ENCODE measurements at places on chromosomes 16 and 17.

DNA sequence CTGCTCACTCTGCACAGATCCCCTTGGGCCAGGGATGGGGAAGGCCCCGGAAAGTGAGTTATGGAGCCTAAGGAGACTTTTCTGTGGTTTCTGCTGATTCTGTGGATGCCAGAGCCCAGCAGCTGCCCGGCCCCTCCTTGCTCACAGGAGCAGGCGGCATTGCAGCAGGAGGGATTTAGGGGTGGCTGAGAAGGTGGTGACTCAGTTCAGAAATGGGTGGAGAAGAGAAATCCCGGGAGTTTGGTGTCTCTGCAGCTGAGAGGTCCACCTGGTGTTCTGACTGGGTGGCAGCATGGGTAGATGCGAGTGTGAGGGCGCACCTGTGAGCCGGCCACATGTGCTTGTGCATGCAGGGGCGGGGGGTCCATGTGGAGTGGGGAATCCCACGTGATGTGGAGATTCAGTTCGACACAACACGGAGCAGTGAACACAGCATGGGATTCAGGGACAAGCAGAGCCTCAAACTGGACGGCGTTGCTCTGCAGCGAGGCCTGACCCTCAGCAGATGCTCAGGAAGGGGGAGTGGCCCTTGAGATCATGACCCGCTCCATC lies 16.0 kb upstream of the SPPL2C start:
- no peak for DNase-seq

DNA sequence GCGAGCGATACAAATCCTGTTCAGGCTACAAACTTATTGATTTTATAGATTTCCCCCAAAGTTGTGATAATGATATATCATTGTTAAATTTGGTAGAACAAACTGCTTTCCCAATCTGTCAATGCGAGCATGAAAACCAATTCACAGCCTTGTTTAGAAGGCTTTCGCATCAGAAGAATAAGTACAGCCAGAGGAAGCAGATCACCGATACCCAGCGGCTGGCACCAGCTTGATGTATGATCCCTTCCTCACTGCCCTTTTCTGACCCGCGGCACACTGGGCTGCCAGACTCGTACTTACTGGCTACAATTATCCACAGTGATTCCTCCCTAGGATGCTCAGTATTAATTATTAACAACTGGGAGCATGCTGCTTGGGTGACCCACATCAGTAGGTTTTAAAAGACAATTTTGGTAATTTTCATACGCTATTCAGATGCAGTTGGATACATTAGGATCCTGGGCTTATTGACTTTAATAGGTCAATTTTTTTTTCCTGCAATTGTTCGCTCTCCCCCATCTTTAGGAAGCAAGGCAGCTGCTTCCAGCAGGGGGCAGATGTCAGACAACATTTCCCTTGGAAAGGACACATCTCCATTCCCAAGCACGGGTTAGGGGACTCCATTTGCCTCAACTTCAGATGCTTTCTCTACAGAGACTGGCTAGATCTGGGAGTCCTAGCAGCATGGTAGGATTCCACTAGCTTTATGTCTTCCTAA lies 582.7 kb upstream of the PSMD7 start:
- DNase-seq = no peak

GRCh38 chr16:50844840-50845239 lies 103.0 kb downstream of the CYLD start:
- DNase-seq = no peak

- DNase-seq = no peak
These were observed 107.0 kb upstream of the RPL38 start for GRCh38 chr17:74096456-74096855.

DNA sequence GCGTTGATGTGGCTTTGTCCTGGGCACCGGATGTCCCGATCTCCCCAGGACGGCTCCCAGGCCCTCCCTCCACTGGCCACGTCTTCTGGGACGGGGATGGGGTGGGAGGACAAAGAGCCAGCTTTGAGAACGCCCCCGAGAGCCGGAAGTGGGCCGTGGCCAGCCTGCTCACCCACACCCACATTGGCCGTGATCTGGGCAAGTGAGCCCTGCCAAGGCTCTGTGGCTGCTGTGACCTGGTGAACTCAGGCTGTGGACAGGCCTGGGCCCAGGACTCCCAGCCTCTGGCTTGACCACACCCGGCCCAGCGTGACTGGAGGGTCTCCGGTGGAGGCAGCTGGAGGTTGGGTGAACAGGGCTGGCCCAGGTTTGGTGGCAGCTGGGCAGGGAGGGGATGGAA lies 3.3 kb downstream of the CDH15 start:
- DNase-seq = no peak
